ENCODE measurements at places on chromosomes 5 and 9.

- no peak for DNase-seq
These were observed 48.4 kb downstream of the YIPF5 start for GRCh38 chr5:144122081-144122480.

DNA sequence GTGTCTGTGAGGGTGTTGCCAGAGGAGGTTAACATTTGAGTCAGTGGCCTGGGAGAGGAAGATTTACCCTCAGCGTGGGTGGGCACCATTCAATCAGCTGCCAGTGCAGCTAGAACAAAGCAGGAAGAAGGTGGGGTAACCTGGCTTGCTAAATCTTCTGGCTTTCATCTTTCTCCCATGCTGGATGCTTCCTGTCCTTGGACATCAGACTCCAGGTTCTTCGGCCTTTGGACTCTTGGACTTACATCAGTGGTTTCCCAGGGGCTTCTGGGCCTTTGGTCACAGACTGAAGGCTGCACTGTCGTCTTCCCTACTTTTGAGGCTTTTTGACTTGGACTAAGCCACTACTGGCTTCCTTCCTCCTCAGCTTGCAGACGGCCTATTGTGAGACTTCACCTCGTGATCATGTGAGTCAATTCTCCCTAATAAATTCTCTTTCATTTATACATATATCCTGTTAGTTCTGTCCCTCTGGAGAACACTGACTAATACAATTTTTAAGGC, 38.1 kb downstream of the PBX3 start:
- DNase-seq: no peak

DNA sequence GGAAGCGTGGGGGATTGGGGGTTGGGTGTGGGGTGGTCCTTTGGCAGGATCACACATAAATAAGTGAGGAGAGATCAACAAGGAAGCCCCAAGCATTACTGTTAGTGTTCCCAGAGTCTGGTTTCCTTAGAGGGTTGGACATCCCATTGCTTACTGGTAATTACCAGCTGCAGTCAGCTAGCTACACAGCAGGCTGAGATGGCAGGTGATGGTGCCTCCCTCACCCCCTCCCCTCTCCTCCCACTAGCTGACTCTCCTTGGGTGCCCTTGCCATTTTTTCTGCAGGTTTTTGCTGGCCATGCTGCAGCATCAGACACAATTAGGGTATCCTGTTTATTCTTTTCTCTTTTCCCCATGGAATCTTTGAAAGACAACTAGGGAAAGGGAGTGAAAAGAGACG, 107.5 kb upstream of the TLR4 start:
- DNase-seq: peak; percentile 38

DNA sequence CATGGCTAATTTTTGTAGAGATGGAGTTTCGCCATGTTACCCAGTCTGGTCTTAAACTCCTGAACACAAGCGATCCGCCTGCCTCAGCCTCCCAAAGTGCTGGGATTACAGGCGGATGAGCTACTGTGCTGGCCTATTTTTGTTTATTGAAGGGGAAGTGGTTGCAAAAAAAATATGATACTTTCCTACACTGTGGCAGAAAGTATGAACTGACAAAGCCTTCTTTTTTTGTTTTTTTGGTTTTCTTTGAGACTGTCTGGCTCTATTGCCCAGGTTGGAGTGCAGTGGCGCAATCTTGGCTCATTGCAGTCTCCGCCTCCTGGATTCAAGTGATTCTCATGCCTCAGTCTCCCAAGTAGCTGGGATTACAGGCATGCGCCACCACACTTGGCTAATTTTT, 50.9 kb downstream of the OSTF1 start:
- no peak for DNase-seq

- DNase-seq: peak; percentile 83
These were observed 865 bp upstream of the SLC22A4 start for GRCh38 chr5:132293066-132293991.

GRCh38 chr5:58484505-58484904, 6.7 kb upstream of the GAPT start:
- DNase-seq: no peak

GRCh38 chr9:128898845-128899565, 17.1 kb downstream of the LRRC8A start:
- no peak for DNase-seq

DNA sequence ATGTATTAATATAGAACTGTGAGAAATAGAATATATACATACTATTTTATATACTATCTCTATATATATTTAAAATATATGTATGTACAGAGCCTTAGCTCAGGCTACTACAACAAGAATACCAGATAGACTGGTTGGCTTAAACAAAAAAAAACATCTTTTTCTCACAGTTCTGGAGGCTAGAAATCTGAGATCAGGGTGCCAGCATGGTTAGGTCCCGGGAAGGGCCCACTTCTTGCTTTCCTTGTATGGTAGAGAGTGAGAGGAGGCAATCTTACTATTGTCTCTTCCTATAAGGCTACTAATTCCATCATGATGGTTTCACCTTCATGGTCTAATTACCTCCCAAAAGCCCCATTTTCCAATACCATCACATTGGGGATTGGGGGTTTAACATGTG, 613.0 kb downstream of the ZNF608 start:
- DNase-seq: no peak

DNA sequence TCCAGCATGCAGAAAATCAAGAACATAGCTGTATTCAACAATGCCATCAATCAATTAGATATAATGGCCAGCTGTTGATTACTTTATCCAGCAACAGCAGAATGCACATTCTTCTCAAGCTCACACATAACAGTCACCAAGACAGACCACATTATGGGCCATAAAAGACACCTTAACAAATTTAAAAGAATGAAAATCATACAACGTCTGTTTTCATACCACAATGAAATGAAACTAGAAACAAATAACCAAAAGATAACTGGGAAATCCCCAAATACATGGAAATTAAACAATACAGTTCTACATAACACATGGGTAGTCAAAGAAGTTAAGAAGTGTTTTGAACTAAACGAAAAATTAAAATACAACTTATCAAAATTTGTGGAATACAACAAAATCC, 130.9 kb upstream of the GNA14 start:
- DNase-seq: no peak

DNA sequence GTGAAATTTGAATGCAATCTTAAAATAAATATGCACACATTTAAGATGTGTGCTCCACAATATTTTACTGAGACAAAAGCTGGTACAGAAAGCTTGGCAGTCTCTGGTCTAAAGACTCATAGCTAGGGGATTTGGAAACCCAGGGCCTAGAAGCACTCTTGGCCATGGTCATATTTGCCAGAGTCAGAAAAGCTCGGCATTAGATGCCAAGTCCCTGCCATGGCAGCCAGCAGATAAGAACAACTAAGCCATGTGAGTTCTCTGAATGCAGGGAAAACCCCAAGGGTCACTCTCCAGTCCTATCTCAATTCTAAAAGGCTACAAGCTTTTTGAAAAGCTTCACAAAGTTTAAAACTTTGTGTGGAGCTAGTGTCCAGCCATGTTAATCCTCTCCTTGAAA, 119.5 kb downstream of the FAM114A2 start:
- DNase-seq: no peak

GRCh38 chr5:89301321-89302025, 418.5 kb upstream of the MEF2C start:
- DNase-seq: no peak

DNA sequence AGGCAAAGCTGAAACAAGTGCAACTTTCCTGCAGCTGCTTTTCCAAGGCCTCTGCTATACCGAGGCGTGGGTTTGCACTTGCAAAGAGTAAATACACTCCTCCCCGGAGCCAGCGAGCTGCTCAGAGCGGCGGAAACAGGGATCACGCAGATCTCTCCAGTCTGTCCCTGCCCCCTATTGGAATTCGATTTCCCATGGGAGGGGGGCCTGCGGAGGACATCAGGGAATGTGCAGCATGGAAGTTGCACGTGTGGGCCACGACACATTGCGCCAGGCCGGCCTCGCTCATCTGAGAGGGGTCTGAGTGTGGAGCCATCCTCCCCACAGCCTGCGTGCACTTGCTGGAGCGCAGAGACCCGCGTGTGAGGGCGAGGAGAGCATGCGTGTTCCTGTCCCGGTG, 104.3 kb upstream of the PHYKPL start:
- DNase-seq: no peak

DNA sequence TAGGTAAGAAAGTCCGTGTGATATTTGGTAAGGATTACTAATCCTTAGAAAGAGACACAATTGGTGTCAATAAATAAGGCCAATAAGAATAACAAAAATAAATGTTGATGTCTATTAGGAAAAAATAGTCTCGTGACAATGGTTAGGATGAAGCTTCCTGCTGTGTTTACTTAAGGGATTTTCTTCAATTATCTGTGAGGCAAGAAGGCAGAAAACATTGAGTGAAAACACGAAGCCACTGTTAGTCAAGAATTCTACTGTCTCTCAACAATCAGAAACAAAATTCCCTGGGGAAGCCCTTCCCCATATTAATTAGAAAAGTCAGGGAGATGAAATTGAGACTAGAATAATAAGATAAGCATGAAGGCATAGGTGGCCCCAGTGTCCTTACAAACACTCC, 149.0 kb downstream of the SYK start:
- no peak for DNase-seq

- no peak for DNase-seq
These were observed 1.8 kb downstream of the IRX1 start for GRCh38 chr5:3597167-3598007.

DNA sequence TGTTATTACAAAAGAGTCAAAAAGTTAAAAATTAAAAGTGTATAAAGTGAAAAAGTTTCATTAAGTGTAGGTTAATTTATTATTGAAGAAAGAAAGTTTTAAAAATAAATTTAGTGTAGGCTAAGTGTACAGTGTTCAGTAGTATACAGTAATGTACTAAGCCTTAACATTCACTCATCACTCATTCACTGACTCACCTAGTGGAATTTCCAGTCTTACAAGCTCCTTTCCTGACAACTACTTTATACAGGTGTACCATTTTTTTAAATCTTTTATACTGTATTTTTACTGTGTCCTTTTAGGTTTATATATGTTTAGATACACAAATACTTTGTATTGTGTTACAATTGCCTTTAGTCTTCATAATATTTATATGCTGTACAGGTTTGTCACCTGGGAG, 530.2 kb upstream of the FAM174A start:
- DNase-seq: no peak

DNA sequence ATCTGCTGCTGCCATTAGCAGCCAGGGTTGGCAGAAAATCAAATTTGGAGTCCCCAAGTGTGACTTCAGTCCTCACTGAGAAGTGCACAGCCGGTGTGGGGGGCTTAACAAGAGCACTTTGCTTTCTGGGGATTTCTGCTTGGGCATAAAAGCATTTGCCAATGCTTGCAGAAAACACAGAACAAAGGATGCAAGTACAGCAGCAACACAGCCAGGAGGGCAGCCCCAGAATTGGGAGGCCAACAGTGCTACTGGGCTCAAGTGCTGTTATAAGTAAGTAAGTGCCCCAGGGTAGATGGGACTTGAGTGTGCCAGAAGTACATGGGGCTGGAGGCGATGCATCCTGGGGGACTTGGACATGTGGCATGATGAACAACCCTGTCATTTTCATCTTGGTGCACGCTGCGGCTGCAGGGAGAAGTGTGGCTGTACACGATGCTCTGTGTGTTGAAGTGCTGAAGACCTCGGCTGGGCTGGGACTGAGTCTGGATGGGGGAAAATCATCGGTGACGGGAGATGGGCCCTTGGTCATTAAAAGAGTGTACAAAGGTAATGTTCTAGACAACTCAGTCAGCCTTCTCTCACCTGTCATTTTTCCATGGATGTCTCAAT, 73.3 kb downstream of the GOLPH3 start:
- no peak for DNase-seq

DNA sequence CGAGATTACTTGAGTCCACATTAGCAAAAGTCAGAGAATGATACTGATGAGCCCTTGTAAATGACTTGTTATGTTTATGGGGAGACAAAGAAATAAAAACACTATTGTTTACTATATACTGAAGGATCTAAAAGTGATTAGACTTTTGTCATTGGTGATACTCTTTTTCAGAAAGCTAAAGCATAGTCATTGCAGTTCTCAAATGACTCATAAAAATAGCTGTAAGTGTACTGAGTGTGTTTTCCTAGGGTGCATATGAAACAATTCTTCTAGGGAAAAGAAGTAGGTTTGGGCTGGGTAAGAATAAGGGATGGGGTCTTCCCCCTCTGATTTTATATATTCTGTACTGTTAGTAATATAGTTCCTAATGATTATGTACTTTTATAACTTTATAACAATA, 32.6 kb downstream of the WDR36 start:
- DNase-seq: no peak

DNA sequence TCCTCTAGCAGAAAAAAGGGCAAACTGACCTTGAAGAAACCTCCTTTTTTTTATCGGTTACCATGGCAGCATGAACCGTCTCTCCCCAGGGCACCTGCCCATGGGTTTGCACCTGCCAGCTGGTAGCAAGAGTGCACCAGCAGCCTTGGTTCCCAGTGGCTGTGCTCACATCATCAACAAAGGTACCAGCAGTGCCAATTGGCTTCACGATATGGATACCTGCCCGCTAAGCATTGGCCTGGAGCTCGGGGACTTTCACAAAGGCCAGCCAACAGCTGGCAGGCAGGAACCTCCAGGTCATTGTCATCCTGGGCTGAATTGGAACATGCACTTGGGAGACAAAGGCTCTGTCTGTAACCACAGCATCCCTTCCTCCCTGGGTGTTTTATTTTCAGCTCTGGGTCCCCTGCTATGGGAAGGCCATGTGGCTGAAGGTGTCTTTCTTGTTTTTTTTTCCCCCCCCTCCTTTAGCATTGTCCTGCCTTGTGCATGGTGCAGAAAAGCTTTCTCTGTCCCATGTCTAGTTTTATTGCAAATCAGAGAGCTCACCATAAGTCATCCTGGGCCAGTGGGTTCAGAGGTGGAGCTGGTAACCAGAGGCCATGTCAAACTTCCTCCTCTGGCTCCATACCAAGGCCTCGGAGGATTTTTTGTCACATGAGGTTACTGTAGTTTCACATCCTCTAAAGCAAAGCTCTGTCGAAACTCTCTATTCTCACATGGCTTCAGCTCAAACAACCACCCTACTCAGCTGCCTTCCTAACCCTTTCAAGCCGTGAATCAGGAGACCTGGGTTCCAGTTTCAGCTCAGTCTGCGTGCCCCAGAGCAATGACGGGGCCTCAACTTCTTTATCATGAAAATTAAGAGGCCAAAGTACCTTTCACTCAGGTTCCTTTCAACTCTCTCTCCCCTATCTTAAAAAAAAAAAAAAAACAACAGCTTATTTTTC, 145.5 kb upstream of the MAP3K1 start:
- DNase-seq: peak; percentile 14

DNA sequence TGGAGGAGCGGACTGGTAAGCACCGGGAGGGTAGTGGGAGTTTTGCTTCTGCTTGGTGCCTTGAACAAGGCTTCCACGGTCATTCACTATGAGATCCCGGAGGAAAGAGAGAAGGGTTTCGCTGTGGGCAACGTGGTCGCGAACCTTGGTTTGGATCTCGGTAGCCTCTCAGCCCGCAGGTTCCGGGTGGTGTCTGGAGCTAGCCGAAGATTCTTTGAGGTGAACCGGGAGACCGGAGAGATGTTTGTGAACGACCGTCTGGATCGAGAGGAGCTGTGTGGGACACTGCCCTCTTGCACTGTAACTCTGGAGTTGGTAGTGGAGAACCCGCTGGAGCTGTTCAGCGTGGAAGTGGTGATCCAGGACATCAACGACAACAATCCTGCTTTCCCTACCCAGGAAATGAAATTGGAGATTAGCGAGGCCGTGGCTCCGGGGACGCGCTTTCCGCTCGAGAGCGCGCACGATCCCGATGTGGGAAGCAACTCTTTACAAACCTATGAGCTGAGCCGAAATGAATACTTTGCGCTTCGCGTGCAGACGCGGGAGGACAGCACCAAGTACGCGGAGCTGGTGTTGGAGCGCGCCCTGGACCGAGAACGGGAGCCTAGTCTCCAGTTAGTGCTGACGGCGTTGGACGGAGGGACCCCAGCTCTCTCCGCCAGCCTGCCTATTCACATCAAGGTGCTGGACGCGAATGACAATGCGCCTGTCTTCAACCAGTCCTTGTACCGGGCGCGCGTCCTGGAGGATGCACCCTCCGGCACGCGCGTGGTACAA, 556 bp downstream of the PCDHGC3 start:
- DNase-seq: peak; percentile 38

All from NCI-H510A treated with DMSO at 0.1 percent for 48 hours (cell line).